ENCODE measurements at places on chromosomes 4 and X.
A peak's percentile ranks its signal among the peaks of the same experiment; 100 is the strongest.

GRCh38 chr4:169724260-169724659 lies 33.5 kb downstream of the HPF1 start:
- peak; percentile 33 for DNase-seq

DNA sequence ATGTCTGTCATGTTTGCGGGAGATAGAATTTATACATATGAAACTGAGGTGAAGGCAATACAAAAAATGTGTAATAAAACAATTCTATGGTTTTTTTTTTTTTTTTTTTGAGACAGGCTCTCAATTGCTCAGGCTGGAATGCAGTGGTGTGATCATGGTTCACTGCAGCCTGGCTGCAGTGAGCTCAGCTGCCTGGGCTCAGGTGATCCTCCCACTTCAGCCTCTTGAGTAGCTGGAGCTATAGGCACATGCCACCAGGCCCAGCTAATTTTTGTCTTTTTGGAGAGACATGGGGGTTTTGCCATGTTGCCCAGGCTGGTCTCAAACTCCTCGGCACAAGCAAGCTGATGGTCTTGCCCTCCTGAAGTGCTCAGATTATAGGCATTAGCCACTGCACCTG lies 10.1 kb downstream of the RADX start:
- DNase-seq, result no peak

DNA sequence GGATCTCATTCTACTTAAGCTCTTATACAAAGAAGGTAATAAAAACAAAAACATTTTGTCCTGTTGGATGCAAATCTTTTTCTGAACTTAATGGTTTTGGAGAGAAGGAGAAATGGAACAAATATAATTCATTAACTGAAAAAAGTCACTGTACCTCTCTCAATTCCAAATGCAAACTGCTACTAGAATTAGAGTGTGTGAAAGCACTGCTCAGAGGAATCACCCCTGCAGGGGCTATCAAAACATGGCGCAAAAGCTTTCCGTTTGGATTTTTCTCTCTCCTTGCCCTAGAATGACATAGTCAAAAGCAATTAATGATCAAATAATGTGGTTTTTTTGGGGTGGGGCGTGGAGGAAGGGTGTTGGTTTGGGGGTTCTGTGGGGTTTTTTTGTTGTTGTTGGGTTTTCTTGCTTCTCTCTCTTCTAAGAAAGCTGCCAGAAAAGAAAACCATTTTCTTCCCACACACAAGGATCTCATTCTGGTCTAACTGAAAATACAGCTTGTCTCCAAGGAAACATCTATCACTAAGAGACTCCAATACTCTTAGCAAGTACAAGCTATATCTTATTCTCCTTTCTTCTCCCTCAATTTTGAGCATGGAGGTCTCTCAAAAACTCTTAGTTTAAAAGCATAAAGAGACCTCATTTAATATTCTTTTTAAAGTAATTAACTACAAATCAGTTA lies 41.6 kb downstream of the USP46 start:
- peak; percentile 8 for DNase-seq

- DNase-seq, result no peak
Observed at GRCh38 chr4:53967986-53968385, 96.4 kb downstream of the CHIC2 start.

DNA sequence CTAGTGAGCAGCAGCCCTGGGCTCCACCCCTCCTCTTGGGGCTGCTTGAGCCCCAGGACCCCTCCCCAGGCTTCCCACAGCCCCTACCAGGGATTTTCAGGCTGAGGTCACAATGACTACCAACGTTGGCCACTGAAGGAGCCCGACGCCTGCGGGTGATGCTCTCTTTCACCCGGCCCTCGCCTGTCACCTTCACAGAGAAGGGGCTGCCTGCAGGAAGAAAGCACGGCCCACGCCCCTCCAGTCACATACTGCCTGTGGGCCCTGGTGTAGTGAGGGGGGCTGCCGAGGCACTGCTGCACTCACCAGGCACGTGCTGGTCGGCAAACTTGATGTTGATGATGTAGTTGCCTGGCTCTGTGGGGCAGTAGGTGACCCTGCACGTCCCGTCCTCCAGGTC lies 22.0 kb downstream of the FLNA start:
- no peak for DNase-seq

- no peak for DNase-seq
Observed at GRCh38 chrX:18542131-18542530, 116.7 kb downstream of the CDKL5 start.

GRCh38 chr4:159290321-159291030 lies 187.6 kb downstream of the RAPGEF2 start:
- DNase-seq, result no peak

- peak; percentile 82 for DNase-seq
Observed at GRCh38 chr4:119628281-119629141, at the start of gene PDE5A. Gene PDE5A (minus strand): TSS chr4:119628804. CDS start chr4:119628671, 133 bp downstream.

DNA sequence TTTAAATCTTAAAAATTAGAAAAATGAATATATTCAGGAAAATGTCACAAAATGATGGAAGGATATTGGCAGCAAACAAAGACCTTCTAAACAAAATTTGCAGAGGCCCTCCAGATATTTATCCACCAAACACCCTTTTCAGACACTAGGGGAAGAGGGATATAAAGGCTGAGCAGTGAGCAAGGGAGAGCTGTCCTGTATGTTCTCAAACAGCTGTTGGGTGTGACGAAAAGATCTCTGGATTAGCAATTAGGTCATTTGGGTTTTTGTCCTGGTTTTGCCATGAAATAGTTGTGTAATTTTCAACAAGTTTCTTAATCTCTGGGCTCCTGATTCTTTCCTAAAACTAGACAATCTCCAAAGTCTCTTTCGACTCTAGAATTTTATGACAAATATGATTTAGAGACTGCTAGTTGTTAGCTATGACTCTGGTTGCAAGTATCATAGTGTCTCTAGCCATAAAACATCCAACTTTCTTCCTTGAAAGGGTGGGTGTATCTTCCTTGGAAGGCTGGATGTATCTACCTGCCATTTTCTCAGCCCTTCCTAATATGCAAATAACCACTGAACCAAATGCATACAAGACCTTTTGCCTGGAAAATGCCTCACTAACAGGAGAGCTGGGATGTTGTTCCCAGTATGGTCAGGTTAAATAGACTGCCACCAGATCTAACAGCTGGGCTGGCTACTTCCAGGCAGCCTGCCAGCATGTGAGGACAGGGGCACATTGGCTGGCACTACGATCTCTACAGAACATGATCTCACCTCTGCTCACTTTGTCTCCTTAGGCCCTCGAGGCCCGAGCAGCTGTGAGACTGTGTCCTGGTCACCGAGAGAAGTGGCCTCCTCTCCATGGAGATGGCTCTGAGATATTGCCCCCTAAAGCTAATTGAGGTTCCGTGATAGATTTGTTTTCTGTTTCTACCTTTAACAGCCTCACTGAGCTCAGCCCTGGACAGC lies 225.5 kb upstream of the JADE1 start:
- DNase-seq, result no peak

DNA sequence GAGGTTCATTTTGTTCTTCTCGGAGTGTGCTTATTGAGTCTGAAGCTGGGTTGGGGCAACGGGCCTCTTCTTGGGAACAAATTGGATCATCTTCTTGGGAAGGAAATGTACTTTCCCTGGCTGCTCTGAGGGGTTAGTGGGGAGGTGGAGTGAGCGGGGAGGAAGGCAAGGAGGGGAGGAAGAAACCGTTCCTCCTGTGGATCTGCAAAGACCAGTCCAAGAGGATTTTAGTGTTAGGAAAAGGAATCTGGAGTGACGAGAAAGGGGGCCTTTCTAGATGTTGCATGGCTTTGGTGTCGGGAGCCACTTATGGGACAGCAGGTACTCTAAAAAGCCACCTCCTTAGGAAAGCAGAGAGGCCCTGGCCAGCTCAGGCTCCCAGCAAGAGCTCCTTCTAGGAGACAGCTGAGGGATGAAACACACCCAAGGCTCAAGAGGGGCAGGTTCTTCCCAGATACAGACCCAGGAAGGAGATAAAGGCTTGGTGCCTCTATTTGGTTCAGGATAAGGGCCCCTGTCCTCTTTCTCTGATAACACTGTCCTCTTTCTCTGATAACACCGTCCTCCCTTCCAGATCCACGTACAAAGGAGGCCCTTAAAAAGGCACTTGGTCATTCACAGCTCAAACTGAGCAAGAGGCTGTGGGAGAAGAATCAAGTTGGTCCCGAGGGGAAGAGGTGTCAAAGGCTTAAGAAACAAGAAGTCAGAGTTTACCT lies 451 bp downstream of the SOD3 start:
- no peak for DNase-seq

- DNase-seq, result peak; percentile 23
Observed at GRCh38 chr4:78544678-78545077, 6.9 kb upstream of the ANXA3 start.

DNA sequence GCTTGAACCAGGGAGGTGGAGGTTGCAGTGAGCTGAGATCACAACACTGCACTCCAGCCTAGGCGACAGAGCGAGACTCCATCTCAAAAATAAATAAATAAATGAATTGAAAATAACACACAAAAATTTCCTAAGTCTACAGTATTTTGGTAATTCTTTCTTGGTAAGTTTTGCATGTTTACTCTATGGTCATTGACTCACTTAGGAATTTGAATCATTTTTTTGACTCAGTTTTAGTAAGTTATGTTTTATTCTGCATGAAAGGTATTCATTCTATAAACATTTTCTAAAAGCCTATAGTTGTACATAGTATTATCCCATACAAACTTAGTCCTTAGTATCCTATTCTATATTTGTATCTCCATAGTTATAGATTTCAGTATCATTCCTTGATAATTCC lies 772.9 kb upstream of the SLIT2 start:
- DNase-seq, result peak; percentile 33

- peak; percentile 30 for DNase-seq
Observed at GRCh38 chr4:103400405-103400804, 202.3 kb upstream of the CENPE start.

GRCh38 chr4:114780205-114780604 lies 181.6 kb downstream of the UGT8 start:
- DNase-seq, result peak; percentile 62

DNA sequence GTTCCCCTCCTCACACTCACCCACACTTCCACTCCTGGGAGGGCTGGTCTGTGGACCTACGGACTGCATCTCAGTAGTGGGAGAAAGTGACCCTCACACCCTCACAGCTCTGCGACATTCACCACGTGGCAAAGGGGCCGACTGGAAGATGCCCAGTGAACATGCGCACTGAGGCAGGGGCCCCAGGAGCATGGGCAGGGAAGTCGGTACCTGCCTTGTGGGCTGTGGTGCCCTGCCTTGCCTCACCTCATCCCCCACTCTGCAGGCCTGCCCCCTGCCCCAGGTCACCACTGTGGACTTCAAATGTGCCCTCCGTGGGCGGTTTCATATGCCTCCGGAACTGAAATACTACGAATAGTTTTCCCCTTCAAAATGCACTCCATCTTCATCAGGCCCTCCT lies 46.2 kb upstream of the XAGE1B start:
- no peak for DNase-seq

DNA sequence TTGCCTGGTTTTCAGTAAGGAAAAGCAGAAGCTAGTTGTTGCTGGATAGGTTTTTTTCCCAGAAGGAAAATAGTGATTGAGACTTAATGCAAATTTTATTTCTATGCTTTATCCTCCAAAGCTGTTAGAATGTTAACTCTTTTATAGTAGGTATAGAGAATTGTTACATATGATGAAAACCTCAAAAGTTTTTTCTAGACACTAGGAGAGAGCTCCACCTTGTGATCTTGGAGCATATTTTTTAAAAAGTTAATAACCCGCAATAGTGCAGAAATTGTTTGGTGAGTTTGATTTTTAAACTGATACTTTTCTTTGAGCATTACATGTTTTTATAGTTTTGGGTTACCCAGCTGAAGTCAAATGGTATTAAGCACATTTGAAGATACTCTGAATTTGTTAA lies 56.5 kb downstream of the STAG2 start:
- DNase-seq, result no peak

- DNase-seq, result no peak
Observed at GRCh38 chr4:5781691-5782090, 70.7 kb downstream of the EVC start.

DNA sequence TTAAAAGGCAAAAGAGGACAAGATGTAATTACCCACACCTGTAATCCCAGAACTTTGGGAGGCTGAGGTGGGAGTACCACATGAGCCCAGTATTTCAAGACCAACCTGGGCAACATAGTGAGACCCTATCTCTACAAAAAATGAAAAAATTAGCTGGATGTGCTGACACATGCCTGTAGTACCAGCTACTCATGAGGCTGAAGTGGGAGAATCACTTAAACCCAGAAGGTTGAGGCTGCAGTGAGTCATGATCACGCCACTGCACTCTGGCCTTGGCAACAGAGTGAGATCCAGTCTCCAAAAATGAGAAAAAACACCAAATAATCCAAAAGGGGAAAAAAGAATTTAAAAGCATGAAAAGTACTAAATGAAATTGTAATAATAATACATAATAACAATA lies 30.8 kb downstream of the NR0B1 start:
- peak; percentile 22 for DNase-seq

GRCh38 chr4:106303548-106304281 lies 12.3 kb downstream of the TBCK start:
- no peak for DNase-seq

GRCh38 chr4:169984173-169984572 lies 42.0 kb downstream of the MFAP3L start:
- DNase-seq, result no peak

GRCh38 chrX:85980286-85980685 lies 67.1 kb downstream of the CHM start:
- no peak for DNase-seq

GRCh38 chr4:151669990-151670389 lies 90.8 kb downstream of the GATB start:
- DNase-seq, result no peak

GRCh38 chr4:26268246-26268645 lies 52.6 kb upstream of the RBPJ start:
- no peak for DNase-seq

- DNase-seq, result no peak
Observed at GRCh38 chr4:1983053-1983845, 25.5 kb downstream of the NELFA start.

GRCh38 chr4:39134683-39135306 lies 47.5 kb upstream of the WDR19 start:
- no peak for DNase-seq
